ENCODE measurements at places on chromosomes 2 and 18. TPM values are rescaled to one million over a fixed set of nuclear protein-coding genes. Genes with fewer than 3 reads are reported as not detected.

RIT2 gene
- not detected for total RNA-seq

AQP12B gene
- not detected for total RNA-seq

GYPC gene
- 1.5 TPM for total RNA-seq

SLC11A1 gene
- total RNA-seq, result not detected

TFCP2L1 gene
- not detected for total RNA-seq

MOCOS gene
- total RNA-seq, result 5.8 TPM

IL37 gene
- total RNA-seq, result not detected

DLGAP1 gene
- not detected for total RNA-seq
